Stimulated activated CD4-positive, alpha-beta T cell treated with anti-CD3 and anti-CD28 coated beads, Interleukin-1b, Interleukin-23, amount 100 ng/mL, for 1 hour (primary cell): ENCODE measurements at places on chromosomes 16 and 17.

DNA sequence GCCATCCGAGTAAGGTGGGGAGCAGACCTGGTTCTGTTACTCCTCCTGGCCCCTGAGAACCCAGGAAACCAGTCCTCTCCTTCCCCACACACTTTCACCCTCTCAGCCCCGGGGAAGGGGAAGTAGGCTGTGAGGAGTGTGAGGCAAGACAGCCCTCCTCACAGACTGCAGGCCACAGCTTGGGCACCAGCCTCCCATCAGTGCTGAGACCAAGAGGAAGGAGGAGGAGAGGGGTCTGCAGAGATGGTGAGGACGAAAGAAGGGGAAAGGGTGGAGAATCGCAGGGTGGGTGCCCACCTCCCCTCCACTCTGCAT, 7.0 kb downstream of the G6PC3 start:
- DNase-seq, result no peak

DNA sequence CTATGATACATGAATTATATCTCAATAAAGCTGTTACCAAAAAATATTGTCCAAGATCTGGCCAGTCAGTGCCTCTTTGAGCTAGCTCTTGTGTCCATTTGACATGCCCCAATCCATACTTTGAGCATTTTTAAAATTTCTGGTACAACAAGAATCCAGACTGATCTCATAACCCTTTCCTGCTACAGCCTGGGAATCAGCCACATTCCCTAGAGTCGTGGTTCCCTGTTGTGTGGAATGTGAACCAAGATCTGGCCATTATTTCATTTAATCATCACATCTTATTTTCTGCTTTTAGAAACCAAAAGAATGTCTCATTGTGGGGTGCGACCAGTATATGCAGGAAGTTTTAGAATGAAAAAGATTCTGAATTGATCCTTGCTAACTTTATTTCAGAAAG, 34.3 kb upstream of the RPRML start:
- no peak for DNase-seq

DNA sequence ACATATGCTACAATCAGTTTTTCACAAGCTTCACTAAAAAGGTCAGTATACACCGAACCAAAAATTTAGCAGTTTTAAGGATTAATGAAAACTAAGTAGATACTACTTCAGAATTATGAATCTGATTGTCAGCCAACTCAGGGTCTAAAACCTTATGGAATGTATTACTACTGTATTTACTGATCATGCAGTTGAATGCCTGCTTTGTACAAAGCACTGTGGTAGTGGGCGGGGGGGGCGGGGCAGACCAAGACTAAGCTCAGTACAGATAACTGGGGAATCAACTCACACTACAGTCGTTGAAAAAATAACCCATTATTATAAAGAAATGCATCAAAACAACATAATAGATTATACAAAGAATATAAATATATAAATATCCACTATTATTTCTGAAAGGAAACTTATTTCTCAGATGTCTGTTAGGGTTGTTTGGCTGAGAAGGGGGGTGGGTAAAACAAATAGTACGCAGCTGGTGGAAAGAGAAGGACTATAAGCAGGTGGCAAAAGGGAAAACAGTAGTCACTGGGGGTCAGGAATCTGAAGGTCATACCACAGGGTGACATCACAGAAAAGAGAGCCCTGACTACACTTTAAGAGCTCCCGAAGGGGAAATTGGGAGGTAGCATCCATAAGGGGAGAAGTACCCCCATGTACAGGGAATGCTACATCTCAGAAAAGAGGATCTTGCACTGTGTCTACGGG, 109.4 kb upstream of the AXIN2 start:
- no peak for DNase-seq

DNA sequence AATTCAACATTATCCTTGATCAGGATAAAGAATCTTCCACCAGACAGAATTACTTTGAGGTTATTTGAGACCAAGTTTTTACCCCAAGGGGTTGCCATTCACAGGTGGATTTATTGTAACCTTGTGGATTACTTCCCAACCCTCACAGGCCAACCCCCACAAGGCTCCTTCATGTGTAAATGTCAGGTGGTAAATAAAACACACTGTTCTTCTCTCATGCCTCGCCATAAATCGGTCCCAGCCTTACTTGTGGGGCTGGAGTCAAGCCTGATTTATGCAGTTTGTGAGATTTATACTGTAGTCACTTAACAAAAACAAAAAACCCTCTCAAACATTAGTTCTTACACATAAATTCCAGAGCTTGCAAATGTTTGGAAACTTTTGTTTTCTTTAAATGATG, 98.6 kb upstream of the IRX3 start:
- DNase-seq, result no peak

GRCh38 chr17:82519971-82520903, 705 bp downstream of the FOXK2 start:
- DNase-seq, result no peak

DNA sequence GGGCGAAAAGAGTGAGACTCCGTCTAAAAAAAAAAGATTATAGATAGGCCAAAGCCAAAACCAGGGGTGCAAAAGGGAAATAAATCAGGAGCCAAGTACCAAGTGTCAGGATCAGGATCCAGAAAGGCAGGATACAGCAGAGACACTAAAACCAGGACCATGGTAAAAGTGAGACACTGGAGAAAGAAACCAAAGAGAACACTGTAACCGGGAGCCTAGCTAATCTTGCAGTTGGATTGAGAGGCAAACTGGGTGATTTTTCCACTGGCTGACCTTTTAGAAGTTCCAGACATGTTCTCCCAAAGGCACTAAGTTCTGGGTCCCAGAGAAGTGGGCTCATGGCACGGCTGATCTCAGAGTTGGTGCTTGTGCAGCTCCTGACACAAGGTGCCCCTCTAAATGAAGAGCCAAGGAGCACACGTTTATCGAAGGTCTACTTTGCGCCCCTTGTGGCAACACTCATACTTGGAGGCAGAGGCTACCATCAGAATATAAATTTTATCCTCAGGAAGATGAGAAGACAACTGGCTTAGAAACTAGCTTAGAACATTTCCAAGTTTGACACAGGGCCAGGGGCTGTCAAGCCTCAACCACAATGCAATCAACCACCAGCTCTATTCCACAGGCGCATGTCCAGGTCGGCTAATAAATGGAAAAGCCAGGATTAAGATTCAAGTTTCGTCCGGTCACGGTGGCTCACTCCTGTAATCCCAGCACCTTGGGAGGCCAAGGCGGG, 27.5 kb upstream of the HELZ start:
- DNase-seq, result no peak

- DNase-seq, result no peak
These were observed 237.3 kb upstream of the CIBAR2 start for GRCh38 chr16:85349365-85350145.

DNA sequence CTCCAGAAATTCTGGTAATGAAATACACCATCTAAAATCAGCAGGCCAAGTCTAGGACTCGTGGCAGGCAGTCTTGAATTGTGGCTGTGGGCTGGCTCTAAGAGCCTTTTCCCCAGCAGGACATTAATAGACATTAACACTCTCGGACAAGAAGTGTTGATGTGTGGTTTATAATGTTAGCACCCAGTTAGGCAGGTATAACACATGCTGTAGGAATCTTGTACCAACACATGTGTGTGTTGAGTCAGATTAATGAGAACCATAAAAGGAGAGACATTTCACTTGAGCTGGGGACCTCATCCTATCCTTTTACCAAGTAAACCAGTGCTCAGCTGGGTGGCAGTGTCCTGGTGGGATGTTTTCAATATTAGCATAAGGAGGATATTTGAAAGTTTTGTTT, 264.5 kb downstream of the FTO start:
- no peak for DNase-seq

- no peak for DNase-seq
These were observed 46.7 kb downstream of the MGAT5B start for GRCh38 chr17:76914937-76915336.

DNA sequence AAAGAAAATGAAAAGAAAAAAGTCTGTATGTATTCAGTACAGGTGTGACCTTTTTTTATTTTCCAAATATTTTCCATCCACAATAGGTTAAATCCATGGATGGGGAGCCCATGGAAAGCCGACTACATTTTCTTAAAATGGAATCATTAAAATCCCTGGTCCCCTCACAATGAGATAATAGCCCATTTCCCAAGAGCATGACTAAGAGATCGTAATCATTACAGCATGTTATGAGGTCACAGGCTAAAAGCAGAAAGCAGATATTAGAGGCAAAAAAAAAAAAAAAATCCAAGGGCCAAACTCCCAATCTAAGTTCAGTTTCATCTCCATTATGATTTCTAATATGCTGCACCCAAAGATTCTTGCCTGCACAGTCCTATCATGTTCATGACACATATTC, 44.7 kb downstream of the CYTH1 start:
- DNase-seq, result no peak

GRCh38 chr16:58906981-58907715, 173.0 kb upstream of the GOT2 start:
- DNase-seq, result no peak

GRCh38 chr17:63511331-63511730, 11.8 kb upstream of the KCNH6 start:
- DNase-seq, result no peak

DNA sequence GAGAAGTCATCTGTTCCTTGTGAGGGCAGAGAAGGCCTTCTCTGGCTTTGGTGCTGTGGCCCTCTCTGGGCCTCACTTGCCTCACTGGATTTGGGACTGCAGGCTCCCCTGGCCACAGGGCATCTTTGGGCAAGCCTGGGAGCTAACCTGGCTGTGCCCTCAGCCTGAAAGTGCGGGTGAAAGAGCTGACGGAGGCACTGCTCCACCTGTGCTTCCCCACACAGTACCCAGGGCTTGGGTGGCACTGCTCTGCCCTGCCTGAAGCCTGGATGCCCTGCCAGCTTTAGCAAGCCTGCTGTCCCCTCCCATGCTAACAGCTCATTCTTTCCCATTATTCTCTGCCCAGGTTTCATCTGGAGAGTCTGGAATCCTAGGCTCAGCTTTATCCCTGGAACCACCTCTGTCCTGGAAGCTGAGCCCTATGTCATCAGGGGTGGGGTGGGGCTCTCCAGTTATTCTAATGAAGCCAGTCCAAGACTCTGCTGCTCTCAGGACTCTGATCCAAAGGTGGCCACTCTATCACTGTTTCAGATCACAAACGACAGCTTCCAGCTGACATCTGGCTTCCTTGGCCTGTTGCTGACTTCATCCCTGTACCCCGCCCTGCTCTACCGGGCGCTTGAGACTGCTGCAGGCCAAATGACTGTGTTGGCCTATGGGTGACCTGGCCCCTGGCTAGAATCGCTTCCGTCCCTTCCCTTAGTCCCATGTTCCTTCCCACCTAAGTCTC, 29.3 kb downstream of the HIC1 start:
- DNase-seq, result no peak

- no peak for DNase-seq
These were observed 49.7 kb downstream of the SMG6 start for GRCh38 chr17:2253768-2254406.

- no peak for DNase-seq
These were observed 11.2 kb downstream of the CA4 start for GRCh38 chr17:60160829-60161501.

GRCh38 chr16:64826374-64826773, 295.5 kb downstream of the CDH11 start:
- DNase-seq, result no peak

GRCh38 chr16:17069681-17070080, 401.1 kb downstream of the XYLT1 start:
- DNase-seq, result no peak

DNA sequence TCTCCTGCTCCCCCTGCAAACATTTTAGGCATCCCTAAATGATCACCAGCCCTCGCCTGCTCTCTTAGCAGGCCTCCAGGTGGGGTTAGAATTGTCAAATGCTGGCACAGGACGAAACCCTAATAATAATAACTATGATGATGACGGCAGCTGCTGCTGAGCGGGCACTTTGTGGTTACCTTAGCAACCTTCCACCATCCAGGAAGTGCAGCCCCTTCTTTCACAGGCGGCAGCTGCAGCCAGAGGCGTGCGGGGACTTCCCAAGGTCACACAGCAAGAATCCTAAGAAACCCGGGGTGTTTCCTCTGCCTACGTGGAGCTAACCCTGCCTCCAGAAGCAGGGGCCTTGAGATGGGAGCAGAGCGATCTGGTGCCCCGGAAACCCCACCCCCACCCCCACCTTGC, 22.4 kb upstream of the EIF1 start:
- peak; percentile 41 for DNase-seq

- DNase-seq, result peak; percentile 15
These were observed 542 bp downstream of the KLHL36 start for GRCh38 chr16:84648595-84649510.

DNA sequence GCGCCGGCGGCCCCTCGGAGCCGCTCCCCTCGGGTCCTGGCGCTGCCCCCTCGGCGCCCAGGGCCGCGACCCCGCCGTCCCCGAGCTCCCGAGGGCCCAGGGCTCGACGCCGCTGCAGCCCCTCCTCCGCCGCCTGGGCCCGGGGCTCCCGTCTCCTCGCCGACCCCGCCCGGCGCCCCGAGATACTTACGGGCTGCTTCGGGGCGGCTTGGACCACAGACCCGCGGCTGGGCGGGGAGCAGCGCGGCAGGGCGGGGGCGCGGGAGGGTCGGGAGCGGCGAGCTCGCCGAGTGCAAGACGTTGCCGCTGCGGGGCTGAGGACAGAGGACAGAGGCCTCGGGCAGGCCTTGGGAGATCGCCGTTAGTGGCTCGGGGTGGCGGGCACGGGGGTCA, 290 bp downstream of the TOB1 start:
- DNase-seq, result no peak

DNA sequence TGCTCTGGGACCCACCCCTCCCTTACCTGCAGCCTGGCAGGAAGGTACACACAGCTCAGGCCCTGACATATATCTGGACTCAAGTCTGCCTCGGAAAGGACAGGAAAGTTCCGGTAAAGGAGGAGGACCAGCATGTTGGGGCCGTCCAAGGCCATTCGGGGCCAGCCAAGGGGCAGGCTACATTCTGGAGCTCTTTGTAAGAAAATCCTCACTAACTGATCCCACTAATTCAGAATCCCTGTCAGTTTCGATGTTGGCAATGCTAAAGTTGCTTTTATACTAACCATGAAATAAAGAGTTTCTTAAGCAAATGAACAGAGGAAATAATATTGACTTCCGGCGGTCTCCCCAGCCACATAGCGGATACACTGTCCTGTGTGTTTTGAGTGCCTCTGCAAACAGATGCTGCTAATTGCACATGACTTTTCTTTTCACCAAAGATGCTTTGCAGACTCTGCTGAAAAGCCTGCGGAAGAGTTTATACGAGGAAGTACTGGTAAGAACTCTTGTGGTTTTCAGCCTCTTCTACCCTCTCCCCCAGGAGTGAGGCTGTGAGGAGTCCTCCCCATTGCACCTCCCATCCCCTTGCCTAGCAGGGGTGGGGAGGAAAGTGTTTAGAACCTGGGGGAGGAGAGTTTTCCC, 54.8 kb downstream of the PLXDC1 start:
- no peak for DNase-seq

DNA sequence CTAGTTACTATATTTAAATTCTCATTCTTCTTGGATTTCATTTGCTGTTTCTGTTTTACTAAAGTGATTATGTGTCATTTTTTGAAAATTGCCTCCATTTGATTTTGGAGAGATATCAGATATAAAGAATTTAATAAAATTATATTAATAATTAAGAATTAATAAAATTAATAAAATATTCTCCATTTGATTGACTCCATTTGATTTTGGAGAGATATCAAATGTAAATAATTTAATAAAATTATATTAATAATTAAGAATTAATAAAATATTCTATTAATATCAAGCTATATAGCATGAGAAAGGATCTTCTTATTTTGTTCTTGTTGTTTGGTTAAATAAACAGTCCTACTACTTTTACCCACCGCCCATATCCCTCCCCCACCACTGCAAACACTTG, 23.0 kb downstream of the STXBP4 start:
- DNase-seq, result no peak
